ENCODE measurements at places on chromosomes 5 and 9.
A peak's percentile ranks its signal among the peaks of the same experiment; 100 is the strongest.

- DNase-seq = peak; percentile 1
These were observed 31.4 kb upstream of the BRD3 start for GRCh38 chr9:134099123-134099761.

DNA sequence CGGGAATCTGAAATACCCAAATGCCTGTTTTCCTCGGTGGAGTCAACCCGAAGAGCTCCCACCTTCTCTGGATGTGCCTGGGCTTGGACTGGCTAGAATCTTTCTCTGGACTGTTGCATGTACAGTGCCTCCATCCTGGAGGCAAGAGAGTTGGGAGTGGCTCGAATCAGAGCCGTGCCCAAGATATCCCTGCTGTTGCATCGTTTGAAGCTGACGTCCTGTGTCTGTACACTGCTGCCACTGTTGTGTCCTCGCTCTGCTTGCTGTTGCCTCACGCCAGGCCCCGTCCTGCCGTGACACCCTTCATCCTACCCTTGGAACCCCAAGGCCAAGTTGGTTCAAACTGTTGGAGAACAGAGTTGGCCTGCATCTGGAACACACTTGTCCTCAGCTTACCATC is 35.4 kb downstream of the FAXDC2 start:
- DNase-seq = no peak

DNA sequence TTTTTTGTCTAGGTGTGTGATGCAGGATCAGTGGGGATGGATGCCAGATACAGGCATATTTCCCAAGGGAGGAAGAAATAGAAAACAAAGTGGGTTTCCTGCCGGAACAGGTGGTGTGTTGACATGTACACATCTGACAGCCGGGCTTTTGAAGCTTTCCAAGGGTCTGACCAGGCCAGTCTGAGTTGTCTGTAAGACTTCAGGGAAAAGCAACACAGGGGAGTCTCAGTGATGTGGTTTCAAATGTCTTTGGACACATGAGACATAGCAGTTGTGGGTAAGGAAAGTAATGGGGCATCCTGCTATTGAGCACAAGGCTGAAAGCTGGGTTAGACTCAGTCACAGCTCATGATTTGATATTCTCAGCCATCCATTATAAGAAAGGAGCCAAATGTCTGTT is 274.9 kb downstream of the PIK3R1 start:
- no peak for DNase-seq

- no peak for DNase-seq
These were observed 314.3 kb upstream of the CHD1 start for GRCh38 chr5:99243111-99243510.

- DNase-seq = no peak
These were observed 690.4 kb downstream of the SLCO4C1 start for GRCh38 chr5:101605700-101606099.

GRCh38 chr9:19288081-19288480 is 57.6 kb downstream of the DENND4C start:
- no peak for DNase-seq

DNA sequence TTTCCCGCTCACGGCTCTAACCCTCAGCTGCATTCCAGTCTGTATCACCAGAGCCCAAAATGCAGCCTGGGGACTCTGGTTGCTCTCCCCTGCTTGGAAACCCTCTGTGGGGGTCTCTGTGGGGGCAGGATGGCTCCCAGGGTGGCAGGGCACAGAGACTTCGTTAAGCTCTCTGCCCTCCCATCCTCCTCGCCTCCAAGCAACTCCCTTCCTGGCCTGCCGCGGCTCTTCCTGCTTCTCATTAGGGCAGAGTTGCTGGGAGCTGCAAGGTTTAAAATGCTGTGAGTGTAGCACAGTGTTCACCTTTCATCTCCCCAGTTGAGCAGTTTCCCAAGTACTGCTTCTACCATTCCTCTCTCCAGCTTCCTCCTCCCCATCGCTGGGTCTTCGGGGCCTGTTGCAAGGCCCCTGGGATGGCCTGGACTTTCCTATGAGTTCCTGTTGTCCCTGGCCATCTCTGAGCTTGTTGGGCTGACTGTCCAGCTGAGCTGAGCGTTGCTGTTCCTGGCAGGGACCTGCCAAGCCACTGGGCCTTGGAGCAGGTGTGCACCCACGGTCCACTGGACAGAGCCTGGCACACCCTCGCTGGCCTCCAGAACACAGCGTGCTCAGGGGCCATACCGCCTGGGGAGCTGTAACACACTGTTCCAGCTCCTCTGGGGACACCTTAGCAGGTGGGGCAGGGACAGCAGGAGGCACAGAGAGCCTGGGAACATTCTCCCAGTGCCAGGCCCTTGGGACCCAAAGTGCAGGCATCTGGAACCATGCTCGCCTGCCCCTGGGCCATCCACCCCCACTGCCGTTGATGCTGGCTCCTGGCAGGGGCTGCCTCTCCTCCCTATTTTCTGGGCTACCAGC is 188.4 kb downstream of the C9orf50 start:
- no peak for DNase-seq

- DNase-seq = no peak
These were observed 35.5 kb upstream of the FUBP3 start for GRCh38 chr9:130543859-130544258.

Data from kidney epithelial cell (primary cell).